Cortex of kidney (tissue), 1 donor: ENCODE measurements at places on chromosomes 6 and 20.

DNA sequence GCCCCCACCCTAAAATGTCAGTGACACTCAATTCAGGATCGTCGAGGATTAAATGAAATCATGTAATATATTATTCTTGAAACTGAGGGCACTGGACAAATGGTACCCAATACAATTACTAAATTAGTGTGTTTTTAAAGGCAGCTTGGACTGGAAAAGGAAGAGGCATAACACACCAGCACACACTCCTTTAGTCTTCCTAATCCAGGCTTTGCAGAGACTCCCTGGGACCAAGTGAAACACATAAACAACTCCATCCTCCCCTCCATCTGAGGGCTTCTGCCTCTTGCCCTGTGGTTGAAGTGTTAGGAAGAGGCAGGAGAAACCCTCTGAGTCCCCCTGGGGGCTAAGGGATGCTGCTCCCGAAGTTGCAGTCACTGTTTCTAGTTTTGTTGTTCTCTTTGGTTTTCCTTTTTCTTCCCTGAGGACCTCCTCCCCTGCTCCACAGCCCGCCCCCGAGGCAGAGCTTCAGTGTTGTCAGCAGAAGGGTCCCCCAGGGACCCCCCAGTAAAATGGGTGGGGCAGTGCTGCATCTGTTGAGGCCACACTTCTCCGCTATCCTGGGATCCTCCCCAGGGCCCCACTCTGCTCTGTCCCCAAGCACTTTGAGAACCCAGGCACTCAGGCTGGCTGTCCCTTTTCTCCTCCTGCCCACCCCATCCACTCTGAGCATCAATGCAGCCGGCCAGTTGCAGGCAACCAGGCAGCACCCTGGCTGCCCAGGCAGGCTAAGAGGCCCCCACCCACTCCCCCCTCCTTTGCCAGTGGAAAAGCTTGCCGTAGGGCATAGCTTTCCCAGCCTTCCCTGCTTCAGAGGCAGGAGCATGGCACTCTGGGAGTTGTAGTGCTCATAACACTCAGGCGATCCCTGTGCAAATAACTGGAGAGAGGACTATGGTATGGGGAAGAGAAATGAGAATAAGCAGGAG, 5.9 kb downstream of the TMEM63B start:
- DNase-seq: no peak

DNA sequence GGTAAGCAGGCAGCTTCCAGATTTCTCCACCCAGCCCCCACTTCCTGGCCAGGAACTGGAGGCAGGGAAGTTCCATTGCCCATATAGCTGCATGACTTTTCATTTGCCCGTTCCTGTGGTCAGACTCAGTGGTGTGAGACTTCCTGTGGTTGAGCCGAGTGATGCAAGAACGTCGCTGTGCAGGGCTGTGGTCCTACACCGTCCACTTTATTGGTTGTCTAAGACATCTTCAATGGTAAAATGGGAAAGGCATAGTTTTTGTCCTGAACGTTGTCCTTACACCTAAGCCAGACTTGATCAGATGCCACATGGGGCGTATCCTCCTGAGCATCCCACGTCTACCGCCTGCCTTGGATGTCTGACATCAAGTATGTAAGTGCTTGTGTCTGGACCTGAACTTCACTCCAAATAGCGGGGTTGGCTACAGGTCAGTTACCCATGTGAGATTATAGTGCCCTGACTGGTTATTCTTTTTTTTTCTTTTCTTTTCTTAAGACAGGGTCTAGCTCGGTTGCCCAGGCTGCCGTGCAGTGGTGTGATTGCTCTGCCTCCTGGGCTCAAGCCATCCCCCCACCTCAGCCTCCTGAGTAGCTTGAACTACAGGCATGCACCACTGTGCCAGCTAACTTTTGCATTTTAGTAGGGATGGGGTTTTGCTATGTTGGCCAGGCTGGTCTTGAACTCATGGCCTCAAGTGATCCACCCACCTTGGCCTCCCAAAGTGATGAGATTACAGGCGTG, 25.9 kb upstream of the GTSF1L start:
- DNase-seq: no peak

- DNase-seq: no peak
Measured at GRCh38 chr6:100230115-100230952, 234.4 kb downstream of the SIM1 start.

- no peak for DNase-seq
Measured at GRCh38 chr6:135183002-135183531, 2.0 kb downstream of the MYB start.

- no peak for DNase-seq
Measured at GRCh38 chr6:72290620-72291019, 331.2 kb upstream of the KCNQ5 start.

DNA sequence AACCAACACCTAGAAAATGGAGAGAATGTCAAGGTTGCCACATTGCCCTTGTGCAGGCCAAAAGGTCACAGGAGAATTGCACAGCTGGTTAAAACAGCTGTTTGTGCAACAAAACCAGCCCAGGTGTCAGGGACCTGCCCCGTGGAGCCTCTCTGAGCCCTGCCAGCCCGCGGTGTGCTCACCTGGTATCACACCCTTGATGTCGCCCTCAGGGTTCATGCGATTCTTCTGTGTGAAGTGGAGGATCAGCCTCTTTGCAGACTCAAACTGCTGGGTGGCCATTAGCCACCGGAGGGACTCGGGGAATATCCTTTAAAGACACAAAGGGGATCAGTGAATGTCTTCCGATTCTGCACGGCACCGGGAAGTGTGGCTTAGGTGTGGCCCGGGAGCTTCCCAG, 39.2 kb downstream of the PSMG4 start:
- no peak for DNase-seq

GRCh38 chr6:47478233-47479139, 897 bp downstream of the CD2AP start:
- DNase-seq: no peak

DNA sequence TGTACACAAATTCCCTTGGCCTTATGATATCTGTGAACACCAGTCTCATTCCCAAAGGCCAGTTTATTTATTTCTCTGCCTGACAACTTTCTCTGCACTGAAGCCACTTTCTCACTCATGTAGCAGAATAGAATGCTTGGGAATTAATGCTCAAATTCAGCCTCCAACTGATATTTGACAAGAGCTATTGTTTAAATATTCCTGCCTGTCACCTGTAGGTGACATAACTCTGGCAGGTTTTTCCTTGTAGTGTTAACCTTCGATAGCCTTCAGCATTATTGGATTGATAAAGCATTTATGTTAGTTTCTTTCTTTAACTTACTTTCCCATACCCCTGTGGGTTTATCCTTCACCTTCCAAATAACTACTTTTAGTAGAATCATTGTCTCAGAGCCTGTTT, 1183.2 kb upstream of the ADGRB3 start:
- no peak for DNase-seq

- DNase-seq: no peak
Measured at GRCh38 chr6:75458895-75459294, 34.7 kb downstream of the FILIP1 start.

DNA sequence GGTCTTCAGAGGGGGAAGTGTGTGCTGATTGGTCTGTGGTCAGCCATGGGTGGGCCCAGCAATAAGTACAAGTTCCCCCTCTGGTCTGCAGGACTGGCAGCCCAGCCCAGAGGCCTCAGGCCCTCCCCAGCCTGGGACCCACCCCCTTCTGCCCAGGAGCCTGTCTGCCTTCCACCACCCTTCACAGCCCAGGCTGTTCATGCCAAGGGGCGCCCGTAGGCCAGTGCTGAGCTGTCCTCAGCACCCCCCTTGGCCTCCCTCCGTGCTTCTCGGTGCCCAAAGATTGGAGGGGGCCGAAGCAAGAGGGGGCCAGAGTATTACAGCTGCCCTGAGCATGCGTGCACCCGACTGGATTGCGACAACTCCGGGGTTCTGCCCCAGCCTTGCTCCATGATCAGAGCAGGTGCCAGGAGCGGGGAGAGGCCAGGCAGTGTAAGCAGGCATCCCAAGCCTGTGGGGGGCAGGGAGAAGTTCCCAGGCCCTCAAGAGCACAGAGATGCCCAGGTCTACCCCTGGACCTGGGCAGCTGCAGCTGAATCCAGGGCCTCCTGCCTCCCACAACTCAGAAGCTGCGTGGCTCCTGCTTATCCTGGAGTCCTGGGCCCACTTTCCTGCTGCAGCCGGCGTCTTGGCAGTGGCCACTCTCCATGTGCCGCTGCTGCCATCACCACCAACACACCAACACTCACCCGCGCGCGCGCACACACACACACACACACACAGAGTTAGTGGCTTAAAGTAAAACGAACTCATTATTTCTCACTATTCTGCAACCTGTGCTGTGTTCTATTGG, 33.3 kb downstream of the CST9L start:
- no peak for DNase-seq

DNA sequence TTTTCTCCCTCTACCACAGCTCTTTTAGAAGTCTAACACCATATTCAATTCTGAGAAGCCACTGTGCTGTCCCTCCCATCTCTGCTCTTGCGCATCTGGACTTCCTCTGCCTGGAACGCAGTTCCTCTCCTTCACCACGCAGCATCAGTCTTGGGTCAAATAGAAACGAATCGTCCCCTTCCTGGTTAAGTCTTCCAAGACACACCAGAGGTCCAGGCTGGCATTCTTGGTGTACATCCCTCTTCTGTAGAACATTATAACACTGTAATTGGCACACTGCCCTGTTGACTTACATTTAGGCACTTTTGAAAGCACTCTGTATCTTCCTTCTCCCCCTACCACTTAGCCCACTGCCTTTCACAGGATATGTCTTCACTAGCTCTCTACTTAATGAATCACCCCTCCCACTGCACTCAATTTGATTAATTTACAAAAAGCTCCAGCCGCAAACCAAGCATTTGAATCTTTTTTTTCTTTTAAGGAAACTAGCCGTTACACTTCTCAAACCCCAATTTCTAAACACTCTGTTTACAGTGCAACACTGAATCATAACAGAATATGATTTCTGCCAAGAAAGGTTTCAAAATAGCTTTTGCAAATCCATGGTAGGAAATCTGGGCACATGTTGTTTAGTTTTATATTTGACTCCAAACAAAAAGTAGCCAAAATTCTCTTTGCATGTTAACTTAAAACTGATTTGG, 140.8 kb upstream of the CARMIL1 start:
- no peak for DNase-seq

DNA sequence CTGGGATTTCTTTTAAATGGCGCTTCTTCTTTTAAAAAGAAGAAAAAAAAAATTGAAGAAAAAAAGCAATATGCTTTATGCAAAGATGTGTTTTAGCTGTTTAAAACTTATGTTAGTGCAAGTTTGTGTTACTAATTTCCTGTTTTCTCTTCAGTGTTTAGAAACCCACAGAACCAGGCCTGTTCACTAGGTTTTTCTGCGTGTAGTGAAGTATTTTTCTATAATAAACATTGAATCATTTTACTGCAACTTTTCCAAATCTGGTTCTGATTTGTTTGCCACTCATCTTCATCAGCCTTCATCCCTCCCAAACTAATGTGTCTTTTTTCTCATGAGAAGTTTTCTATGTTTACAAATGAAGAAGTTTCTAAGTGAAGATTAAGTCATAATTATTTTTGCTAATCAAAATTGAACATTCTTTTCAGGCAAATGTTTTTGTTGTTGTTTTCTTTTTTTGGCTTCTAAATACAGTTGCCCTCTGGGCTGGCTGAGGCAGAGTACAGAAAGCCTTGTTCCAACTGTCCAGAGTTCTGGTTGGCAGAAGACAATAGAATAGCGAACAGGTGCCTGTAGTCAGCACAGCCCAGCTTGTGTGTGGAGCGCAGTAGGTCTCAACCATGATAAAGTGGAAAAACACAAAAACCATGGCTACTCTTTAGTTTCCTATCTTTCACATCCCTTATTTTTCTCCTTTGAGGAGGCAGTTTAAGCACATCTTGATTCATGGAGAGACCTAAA, 14.5 kb downstream of the ZNF76 start:
- DNase-seq: no peak
